ENCODE measurements at places on chromosomes 7 and 10. TPM values are rescaled to one million over a fixed set of nuclear protein-coding genes. Genes with fewer than 3 reads are reported as not detected.

DNA sequence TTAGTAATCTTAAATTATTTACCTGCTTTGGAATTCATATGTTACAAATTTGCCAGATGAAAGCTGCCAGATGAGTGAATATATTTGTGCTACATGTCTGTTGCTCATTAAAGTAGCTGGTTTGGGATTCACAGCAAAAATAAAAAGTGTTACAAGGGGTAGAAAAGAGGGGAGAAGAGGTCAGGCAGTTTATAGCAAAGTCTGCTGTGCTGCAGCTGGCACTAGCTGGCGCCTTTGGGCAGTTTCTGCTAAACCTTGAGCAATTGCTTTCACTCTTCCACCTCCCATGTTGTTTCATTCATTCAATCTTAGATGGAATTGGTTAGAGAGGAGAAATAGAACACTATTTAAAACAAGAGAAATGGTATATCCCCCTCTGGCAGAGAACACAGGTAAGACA lies 404.1 kb upstream of the LRGUK start:
- no peak for DNase-seq

DNA sequence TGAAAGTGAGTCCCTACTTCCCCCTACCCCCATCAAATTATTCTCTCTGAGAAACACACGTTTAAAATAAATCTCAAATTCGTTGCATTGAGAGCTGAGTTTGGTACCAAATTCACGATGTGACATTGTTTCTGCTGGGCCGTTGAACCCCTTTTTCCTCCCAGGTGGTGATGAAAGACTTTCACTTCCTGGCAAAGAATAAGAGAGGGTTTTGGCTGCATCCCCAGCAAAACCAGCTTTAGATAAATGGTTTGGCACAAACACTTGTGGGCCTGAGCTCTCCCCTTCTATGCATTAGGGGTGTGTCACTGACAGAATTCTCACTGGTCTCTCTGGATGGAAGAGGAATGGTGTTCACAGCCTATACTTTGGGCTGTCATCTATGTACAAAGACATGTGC lies 8.8 kb upstream of the DNTT start:
- no peak for DNase-seq

DNA sequence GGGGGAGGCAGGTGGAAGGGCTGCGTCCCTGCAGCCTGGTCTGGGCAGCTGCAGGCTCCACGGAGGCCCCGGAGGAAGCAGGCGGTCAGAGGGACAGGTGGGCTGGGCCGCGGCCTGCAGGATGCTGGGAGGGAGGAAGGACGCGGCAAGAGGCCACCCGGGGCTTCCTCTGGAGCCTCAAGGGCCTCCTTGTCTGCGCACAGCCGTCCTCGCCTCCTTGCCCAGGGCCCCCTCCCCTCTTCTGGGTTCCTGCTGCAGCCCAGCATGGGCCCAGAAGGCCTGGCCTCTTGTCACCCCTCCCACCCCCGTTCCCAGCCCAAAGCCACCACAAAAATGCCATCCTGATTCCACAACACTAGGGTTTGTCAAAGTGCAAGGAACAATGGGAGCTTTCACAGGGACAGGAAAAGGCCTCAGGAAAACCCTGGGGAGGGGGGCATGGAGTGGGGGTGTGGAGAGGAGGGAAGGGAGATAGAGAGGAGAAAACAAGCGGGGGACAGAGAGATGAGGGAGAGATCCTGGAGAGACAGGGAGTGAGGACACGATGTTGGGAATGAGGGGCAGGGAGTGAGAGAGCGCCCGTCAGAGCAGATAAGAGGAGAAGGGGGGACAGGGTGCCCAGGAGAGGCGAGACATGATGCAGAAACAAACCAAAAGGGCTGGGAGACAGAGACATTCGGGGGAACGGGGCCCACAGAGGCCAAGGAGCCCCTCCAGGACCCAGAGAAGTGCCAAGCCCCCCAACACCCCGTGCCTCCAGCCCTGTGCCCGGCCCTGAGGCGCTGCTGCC lies 41.8 kb downstream of the ZCCHC24 start:
- no peak for DNase-seq

GRCh38 chr10:70551971-70552422 lies 50.5 kb downstream of the PRF1 start:
- no peak for DNase-seq

GRCh38 chr10:44034946-44035345 lies 350.0 kb downstream of the CXCL12 start:
- DNase-seq, result no peak

GRCh38 chr7:77697535-77697831 lies 1.2 kb downstream of the RSBN1L start:
- DNase-seq, result no peak

DNA sequence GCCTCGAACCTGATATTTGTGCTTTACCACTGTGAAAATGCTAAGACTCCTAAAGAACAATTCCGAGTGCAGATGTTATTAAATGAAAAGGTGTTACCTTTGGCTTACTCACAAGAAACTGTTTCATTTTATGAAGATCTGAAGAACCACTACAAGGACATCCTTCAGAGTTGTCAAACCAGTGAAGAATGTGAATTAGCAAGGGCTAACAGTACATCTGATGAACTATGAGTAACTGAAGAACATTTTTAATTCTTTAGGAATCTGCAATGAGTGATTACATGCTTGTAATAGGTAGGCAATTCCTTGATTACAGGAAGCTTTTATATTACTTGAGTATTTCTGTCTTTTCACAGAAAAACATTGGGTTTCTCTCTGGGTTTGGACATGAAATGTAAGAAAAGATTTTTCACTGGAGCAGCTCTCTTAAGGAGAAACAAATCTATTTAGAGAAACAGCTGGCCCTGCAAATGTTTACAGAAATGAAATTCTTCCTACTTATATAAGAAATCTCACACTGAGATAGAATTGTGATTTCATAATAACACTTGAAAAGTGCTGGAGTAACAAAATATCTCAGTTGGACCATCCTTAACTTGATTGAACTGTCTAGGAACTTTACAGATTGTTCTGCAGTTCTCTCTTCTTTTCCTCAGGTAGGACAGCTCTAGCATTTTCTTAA lies 47.7 kb downstream of the MINPP1 start:
- DNase-seq, result no peak

- no peak for DNase-seq
Measured at GRCh38 chr7:25659841-25660240, 431.6 kb upstream of the NPVF start.

DNA sequence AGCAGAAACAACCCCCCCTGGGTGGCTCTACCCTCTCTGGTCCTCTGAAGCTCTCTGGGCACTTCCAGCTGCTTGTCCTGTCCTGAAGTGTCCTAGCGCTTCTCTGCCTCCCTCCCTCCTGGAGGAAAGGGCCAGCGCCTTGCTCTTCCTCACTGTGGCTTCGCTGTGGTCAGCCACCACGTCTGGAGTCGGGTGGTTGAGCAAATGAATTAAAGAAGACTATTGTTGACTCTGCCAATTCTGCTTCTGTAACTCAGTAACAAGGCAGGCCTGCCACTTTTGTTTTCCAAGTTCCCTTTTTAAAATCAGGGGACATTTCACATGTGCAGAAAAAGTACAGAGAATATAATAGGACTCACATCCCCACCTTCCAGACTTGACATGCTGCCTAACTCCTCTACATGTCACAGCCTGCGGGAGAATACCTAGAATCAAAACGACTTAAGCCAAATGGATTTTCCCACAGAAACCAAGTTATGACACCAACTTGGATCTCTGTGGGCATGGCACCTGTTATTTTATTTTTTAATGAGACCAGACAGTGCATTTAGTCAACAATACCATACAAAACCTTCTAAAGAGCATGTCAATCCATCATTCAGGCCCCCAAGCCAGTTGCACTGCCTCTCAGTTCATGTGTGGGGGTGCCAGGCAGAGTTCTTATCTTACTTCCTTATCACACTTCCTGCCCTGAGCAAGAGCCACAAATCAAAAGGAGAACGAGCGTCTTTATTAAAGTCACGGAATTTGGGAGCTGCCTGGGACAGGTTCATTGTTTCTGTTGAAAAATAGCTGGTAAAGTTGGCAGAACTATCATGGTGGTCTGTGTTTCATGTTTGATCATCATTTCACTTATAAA lies 6.8 kb downstream of the FFAR4 start:
- no peak for DNase-seq

- no peak for DNase-seq
Measured at GRCh38 chr10:4780782-4781181, 45.2 kb upstream of the AKR1E2 start.

- DNase-seq, result no peak
Measured at GRCh38 chr10:115861864-115862263, 411.1 kb downstream of the GFRA1 start.

- no peak for DNase-seq
Measured at GRCh38 chr7:83704564-83704963, 55.6 kb upstream of the SEMA3E start.

DNA sequence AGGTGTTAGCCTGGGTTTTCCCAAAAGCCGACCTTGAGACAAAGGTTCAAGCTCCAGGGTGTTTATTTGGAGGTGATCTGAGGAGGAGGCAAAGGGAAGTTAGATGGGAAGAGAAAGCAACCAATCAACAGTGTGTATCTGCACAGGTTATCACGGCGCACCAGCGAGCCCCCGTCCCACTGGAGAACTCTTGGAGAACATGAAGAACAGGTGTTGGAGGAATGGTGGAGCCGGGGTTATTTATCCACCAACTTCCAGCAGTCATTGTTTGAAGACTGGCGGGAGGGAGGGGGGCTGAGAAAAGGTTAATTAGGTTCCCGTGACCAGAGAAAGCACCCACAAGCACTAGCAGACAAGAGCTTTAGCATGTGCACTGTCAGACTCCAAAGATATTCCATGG lies 282.5 kb upstream of the FOXK1 start:
- DNase-seq, result no peak

DNA sequence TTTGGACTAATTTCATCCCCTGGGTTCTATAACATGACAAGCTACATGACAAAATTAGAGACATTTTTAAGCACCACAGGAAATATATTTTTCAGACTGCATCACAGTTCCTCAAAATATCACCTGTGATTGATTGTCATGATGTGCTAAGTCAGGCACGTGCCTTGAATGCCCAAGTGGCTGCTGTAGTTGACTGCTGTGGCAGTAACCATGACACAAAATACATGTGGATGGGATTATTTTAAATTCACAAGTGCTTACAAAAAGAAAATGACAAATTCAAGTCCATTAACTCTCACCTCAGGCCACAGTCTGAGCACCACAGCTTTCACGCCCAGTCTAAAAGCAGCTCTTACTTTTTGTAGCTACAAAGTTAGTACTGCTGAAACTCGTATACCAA lies 45.5 kb downstream of the TNPO3 start:
- DNase-seq, result no peak

DNA sequence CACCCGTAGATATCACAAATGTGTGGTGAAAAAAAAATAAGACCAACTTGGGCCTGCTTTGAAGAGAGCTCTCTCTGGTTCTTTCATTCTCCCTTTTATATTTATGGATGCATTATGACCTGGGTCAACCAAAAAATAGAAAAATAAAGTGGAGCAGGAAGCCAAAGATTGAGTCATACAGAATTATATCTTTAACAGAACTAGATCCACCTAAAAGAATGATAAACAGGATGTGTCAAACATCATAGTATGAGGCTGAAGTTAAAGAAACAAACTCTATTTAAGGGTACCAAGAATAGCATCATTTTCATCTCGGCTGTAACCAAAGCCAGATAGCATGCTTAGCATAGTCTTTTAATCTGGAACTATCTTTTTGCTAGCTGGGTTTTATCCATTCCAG lies 28.8 kb upstream of the NMT2 start:
- DNase-seq, result no peak

- peak; percentile 62 for DNase-seq
Measured at GRCh38 chr10:13348216-13349017, at the start of gene SEPHS1. Gene SEPHS1, minus strand, starts transcription at chr10:13348293. Its CDS starts 3,343 bp downstream, at chr10:13344950.

- DNase-seq, result no peak
Measured at GRCh38 chr7:40000734-40001315, 50.8 kb downstream of the CDK13 start.

DNA sequence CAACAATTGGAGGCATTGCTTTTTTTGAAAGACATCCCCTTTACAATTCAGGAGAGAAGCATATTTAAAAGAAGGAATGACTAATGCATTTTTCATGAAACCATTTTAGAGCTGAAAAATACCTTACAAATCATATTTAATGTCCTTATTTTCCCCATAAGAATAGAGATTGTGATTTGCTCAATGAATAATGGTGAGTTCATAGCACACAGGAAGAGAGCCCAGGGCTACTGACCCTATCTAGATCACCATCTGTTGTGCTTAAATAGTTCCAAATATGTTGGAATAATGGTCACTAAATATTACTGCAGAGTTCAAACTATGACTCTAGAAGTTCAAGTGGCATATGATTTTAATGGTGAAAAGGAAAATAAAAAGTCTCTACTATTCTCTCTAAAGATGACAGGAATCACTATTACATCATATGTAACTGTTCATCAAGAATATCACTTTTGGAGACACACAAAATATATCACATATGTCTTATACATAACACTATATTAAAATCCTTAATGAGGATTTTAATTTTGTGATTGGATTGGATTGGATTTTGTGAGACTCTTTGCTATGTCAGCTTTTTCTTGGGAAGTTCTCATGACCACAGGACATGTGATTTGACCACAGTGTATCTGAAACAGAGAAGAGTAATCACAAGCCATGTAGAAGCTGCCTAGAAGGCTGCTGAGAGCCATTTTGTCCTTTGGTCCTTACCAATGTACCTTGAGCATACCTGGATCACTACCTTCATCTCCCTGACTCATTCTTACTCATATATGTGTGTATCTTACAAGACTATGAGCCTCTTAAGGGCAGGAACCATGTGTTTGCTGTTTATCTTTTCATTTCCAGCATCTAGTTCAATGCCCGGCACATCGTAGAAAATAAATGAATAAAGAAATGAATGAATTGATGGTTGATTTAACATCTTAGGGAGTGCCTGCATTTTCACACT lies 26.4 kb downstream of the SLC16A9 start:
- no peak for DNase-seq

DNA sequence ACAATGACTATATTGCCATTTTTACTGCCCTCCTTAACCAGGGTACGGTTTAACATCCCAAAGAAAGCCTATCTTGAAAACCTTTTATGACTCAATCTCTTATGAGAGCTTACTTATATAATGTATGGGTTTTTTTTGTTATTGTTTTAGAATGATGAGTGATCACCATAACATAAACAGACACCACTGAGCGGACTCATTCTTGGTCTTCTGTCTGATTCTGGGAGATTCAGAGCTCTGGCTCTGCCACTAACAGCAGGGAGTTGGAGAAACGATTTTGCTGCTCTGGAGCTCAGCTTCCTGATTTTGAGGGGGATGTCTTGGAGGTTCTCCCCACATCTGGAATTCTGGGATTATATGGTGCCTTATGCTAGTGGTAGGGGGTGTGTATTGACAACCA lies 244.1 kb downstream of the FRMD4A start:
- DNase-seq, result no peak

- DNase-seq, result no peak
Measured at GRCh38 chr7:32335107-32335506, 155.1 kb downstream of the LSM5 start.

GRCh38 chr10:30111340-30112022 lies 52.1 kb upstream of the JCAD start:
- no peak for DNase-seq

GRCh38 chr7:127708788-127709187 lies 56.8 kb downstream of the SND1 start:
- DNase-seq, result peak; percentile 73

Gene STEAP1B
- polyA plus RNA-seq, result 1.5 TPM

Gene SNCG
- polyA plus RNA-seq, result 31.4 TPM

Gene ASB10
- not detected for polyA plus RNA-seq

Gene EMX2
- polyA plus RNA-seq, result 163 TPM

Gene GPR141
- polyA plus RNA-seq, result not detected

Gene HABP2
- 0.41 TPM for polyA plus RNA-seq

Data from right renal pelvis (tissue), 4 donors.